Stimulated activated CD8-positive, alpha-beta memory T cell treated with anti-CD3 and anti-CD28 coated beads, Interleukin-15, amount 100 ng/mL, for 1 hour (primary cell): ENCODE measurements at places on chromosomes 3 and 15.

DNA sequence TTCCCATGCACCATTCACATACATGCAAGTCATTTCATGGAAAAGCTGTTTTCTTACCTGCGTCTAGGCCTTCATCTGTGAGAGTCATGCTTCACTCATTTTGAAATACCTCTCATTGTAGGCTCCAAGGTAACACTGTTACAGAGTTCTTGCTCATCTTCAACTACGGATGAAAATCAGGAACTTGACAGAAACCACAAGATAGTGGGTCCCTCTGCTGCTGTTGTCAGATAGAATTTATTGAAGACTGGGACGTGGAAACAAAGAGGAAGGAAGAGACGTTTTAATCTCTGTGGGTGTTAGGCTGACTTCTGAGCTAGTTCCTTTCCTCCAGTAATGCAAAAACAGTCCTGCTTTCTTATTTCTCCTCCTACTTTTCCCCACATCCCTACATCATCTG, at the start of gene P2RY14:
Gene P2RY14 (minus strand): TSS at position 313 of the 400 bp plus-strand sequence. CDS start 64,226 bp downstream, outside the sequence.
- DNase-seq, result no peak

DNA sequence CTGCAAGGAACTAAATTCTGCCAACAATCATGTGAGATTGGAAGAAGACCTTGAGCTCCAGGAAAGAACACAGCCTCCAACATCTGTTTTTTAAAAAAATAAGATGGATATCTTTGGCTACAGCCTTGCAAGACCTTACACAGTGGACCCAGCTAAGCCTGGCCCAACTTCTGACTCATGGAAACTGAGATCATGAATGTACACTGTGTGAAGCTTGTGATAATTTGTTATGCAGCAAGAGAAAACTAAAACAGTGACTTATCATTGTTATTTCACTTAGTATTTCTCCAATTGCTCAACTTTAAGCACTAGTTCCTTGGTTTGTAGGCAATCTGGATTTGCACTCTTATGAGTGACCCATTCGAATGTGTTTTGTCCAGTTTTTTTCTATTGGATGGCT, 29.3 kb downstream of the SHQ1 start:
- no peak for DNase-seq

DNA sequence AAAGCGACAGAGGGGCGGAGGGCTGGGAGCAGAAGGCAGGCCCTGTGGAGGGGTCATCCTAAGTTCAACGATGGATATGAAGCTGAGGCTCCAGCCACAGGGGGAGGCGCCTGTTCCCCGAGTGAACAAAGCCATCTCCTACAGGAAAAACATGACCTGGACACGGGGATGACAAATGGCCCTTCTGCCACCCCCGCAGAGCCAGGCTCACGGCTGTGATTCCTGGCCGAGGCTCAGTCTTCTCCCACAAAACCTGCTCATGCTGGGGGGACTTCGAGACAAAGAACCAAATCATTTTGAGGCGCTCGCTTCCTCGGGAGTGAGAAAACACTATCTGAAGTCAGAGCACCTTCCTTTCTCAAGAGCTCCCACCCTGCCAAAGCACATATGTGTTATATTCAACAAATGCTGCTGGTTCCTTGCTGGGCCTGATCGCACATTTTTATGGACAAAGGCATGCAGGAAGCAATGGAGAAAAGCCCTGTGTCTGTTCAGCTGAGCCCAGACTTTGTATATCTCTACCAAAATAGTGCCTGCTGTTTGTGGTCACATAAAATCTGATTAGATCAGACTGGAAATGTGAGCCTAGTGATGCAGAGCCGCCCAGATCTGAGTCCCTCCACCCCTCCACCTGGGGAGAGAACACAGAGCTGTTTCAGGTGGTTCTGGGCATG, 5.6 kb downstream of the RBP1 start:
- DNase-seq, result no peak

DNA sequence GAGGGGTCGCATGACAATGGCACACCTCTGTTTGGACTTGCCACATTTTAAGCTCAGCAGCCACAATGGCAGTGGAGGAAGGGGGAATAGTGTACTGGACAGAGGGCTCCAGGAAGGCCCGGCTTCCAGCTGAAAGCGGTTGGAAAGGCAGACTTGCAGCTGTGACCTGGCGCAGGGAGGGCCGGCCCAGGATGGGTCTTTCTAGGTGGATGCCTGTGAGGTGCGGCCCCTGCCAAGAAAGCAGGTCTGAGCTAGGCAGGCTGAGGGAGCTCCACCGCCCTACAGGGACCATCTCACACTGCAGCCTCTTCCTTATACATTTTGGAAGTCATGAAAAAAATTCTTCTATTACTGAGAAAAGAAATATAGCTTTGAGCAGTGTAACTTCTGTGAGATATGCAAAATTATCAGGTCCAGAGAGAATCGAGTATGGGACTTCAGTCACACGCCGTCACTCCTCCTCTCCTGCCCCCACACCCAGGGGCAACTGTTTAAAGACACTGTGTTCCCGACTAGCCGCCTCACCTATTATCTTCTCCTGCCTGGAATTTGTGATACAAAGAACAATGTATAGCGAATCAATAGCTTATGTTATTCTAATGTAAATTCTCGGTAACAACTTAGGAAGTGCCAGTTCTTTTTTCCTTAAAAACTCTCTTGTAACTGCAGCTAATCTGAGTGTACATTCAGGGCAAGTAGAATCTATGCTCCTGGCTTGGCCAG, 331.0 kb downstream of the OCA2 start:
- no peak for DNase-seq

GRCh38 chr3:127639173-127640041, 10.4 kb downstream of the PODXL2 start:
- no peak for DNase-seq

GRCh38 chr15:44811337-44811736, 75.0 kb downstream of the TRIM69 start:
- no peak for DNase-seq

DNA sequence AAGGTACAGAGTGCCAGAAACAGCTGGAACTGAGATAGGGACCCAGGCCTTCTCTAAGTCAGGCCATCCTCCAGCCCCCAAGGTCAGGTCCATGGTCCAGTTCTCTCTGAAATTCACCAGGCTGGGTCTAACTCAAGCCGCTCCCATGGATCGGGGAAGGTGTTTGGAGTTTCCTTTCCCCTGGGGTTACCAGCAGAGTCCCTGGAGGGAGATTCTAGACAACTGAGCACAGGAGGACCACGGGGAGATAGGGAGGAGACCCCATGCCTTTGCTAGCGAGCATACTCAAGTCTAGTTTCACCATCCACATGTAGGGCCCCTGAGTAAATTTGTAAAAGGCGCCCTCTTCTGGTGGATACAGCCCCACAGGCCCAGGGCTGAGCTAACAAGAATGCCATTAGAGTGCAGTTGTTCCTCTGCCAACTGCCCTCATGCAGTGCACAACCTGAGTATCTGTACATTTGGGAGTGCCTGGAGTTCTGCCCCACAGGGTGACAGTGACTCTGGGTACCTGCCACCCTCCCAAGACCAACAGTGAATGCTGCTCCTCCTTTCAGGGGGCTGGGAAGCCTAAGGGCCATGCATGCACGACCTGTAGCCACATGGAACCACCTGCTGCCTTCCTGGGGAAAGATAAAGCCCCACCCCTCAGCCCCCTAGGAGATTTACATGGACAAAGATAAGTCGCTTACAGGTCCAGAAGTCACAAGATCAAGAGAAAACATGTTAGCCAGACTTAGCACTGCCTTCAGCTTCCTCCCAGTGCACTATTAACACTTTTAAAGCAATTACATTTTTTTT, 89.0 kb downstream of the IQSEC1 start:
- peak; percentile 25 for DNase-seq

DNA sequence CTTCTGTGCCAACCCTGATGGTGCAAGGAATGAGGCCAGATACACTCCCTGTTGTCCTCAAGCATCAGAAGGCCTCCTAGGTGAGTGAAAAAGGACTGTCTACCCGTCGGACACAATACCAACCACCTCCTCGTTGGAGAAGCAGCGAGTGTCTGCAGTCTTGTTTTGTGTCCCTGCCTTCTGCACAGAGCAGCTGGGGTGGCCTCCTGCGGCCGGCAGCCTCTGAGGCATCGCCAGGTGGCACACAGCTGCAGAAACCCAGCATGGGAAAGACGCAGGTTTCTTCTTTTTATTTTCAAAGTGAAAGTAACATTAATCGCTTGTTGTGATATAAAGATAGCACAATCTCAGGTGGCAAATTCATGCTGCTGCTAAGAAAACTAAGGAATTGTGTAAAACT, 509.9 kb downstream of the OCA2 start:
- DNase-seq, result no peak

DNA sequence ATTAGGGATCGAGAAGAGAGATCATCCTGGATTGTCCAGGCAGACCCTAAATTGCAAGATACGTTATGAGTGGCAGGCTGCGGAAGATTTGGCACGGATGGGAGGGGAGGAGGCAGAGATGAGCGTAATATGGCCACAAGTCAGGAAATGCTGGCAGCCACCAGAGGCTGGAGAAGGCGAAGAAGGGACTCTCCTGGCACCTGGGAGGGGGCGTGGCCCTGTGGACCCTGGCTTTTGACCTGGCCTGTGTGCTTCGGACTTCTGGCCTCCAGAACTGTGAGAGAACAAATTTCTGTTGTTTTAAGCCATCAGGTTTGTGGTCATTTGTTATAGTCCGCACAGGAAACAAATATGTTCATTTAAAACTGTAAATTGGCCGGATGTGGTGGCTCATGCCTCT, 31.9 kb upstream of the IGF1R start:
- no peak for DNase-seq

DNA sequence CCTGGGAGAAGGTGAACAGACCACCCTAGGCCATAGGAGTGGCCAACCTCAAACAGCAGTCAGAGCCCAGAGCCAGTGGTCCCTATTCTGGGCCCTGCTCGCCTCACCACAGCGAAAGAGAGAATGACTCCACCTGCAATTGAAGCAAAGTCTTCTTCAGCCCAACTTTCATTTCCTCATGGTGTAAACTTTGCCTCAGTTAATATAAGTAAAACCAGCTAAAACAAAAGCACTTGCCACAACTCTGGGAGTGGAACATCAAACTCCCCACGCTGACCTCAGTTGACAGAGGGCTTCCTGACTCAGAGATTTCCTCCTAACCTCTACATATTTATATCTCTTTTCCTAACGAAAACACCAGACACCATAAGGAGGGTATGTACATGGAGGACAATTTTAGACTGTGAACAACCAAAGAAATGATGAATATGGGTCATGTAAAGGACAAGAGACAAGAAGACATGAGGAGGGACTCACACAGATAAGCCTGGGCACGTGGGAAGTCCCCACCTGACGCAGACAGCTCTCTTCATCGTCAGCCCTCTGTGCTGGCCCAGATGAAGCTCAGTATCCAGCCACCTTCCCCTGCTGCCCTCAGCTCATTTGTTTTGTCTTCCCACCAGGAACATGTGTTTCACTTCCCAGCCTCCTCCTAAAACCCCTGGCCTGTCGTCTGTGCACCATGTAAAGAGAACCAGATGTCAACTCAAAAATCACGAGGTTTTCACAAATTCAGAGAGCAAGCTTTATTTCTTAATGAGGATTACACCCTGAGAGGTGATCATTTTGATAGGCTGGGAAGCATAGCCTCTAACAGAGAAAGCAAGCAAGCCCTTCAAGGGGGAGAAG, 140.9 kb downstream of the KCNMB2 start:
- no peak for DNase-seq

DNA sequence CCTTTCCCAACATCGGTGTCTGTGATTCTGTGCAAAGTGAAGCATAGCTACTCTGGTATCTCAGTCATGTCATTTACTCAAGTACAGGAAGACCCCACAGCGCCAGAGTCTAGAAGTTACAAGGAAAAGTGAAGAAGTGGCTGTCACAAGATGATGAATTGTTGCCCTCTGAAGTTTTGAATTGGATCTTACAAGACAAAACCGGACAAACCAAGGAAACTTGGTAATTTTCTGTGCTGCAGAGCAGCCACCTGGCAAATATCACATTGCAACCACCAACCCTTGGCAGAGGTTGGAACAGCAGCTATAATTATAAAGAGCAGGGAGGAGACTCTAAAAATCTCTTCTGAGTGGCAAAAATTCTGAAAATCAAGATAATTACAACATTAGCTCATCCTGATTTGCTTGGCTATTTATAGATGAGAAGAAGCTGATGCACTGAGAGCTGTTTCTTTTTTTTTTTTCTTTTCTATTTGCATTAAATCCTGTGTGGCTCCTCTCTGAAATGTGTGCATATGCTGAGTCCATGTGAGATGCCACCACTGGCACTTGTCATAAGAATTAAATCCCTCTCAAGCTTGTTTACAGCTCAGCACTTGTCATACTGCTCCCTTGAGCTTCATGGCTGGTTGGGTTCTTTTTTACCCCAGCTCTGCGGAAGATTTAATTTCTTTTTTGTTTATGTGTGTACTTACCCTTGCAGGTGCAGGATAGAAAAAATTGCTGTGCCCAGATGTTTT, 68.0 kb upstream of the MNS1 start:
- no peak for DNase-seq

- no peak for DNase-seq
Observed at GRCh38 chr3:172125963-172126457, 86.6 kb downstream of the FNDC3B start.

DNA sequence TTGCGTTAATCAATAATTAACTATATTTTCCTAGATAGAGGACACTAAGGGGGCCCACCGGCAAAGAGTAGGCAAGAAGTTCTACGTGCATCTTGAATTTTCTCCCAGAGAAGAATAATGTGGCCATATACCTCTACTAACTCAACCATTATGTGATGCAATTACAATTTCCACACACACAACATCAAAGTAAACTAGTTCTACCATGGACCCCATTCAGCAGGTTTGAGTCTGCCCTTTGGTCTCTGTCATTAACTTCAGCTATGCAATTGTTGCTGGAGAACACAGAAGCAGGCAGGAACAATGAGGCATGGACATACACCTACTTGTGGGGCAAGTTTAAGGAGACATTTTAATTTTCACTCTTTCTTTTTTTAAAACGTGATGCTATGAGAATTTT, 705.9 kb downstream of the PDCD6IP start:
- DNase-seq, result no peak

GRCh38 chr3:112744825-112745566, 101.7 kb downstream of the CD200R1L start:
- DNase-seq, result no peak

GRCh38 chr3:126452213-126452612, 23.5 kb downstream of the ZXDC start:
- DNase-seq, result no peak
